ENCODE measurements at places on chromosomes 12 and 14.

DNA sequence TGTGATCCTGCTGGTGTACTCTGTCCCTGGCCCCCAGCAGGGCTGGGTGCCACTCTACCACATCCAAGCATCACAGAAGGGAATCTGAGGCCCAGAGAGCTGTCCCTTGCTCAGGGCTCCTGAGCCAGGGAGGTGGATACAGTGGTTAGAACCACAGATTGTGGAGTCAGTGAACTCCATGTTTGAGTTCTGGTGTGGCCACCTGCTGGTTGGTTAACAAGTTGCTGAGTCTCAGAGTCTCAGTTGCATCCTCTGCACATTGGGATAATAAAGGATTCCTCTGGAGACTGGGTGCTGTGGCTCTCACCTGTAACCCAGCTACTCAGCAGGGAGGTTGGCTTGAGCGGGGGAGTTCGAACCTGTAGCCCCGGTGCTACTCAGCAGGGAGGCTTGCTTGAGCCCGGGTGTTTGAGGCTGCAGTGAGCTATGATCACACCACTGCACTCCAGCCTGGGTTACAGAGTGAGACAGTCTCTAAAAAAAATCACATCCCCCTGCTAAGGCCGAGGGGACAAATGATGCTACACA lies 39.4 kb downstream of the MVK start:
- no peak for DNase-seq

DNA sequence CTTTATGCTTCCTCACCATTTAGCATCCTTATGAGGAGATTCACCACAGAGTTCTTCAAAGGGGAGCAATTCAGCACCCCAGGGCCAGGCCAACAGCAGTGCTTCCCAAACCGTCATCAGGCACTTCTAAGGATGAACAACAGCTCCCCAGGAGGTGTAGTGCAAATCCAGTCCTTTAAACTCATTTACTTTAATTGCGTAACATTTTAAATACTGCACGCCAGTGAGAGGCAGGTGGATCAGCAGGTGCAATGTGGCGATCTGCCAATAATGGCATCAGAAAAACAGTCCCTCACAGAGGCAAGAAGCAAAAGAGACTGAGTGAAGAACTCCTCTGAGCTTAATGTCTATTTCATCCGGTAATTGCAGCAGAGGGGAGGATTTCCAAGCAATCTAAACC lies 770.9 kb upstream of the FOXG1 start:
- DNase-seq: no peak

- DNase-seq: no peak
These were observed 168.9 kb upstream of the RASSF8 start for GRCh38 chr12:25789541-25789944.

- no peak for DNase-seq
These were observed 40.7 kb downstream of the MNAT1 start for GRCh38 chr14:60775296-60775695.

GRCh38 chr12:115473257-115473956 lies 789.4 kb upstream of the TBX3 start:
- no peak for DNase-seq

Measured in NCI-H1048 (cell line).